ENCODE measurements at places on chromosomes 6 and 20. TPM values are rescaled to one million over a fixed set of nuclear protein-coding genes. Genes with fewer than 3 reads are reported as not detected.

The GDAP1L1 gene
- 1.8 TPM for total RNA-seq

The PRR18 gene
- total RNA-seq = 0.80 TPM

The SNTA1 gene
- total RNA-seq = 7.6 TPM

The CRISP2 gene
- total RNA-seq = 0.48 TPM

The FAM83D gene
- 11.7 TPM for total RNA-seq

The DPPA5 gene
- not detected for total RNA-seq

The IL20RA gene
- total RNA-seq = 0.90 TPM

The CRYBG1 gene
- 17.3 TPM for total RNA-seq
